ENCODE measurements at places on chromosomes 7 and 10.

DNA sequence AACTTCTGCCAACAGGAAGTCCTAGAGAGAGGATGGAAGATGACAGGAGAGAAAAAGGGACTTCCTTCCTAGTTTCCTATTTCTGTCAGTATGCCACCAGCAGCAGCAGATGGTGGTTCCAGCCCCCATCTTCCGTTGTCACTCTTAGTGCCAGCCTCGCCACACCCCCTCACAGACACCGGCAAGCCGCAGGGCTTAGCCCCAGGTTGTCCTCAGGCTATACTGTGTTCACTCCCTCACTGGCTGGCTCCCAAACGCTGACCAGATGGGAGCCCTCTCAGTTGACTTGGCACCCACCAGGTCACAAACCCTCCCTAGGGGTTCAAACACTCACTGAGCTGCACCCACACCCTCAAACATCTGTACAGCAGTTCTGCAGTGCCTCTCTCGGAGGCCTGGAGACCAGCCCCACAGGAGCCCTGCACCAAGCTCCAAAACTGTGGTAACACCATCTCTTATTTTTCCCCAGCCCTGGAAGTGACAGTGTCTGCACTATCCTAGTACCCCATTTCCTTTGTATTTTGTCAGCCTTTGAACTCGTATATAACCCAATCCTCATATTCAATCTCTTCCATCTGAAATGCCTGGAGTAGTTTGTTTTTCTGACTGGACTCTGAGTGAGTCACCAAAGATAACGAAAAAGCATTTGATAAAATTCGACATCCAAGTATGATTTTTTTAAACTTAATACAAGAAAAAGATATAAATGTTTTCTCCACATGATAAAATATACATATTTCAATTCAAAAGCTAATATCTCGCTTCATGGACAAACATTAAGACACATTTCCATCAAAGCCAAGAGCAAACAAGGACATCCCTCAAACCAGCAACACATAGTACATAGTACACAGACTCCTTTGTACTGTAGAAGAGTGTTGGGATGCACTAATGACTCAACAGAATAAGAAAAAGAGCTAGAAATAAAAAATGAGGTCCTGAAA, 34.5 kb downstream of the SMURF1 start:
- DNase-seq, result no peak

DNA sequence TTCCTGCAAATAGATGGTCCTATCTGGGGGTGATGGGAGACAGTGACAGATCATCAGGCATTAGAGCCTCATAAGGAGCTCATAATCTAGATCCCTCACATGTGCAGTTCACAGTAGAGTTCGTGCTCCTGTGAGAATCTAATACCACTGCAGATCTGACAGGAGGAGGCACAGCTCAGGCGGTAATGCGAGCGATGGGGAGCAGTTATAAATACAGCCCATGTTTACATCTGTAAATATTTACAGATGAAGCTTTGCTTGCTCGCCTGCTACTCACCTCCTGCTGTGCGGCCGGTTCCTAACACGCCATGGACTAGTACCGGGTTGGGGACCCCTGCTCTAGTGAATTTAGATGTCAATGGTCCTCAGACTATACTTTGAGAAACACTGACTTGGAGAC, 17.0 kb upstream of the CDCA7L start:
- DNase-seq, result no peak

DNA sequence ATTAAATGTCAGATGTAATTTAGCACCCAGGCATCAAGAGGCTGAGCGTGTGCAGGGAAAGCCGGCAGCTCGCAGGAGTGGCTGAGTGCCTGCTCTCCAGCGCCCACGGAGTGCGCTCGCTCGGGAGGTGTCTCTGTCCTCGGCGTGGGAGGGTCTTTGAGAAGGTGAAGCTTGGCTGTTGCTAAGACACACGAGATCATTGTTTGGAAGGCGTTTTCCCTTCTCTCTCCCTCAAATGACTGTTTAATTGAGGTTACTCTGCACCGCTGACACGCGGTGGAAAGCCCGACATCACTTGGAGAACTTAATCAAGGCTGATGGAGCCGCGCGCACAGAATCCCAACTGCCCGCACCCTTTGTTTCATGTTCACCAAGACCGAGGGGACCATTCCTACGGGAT, 414.6 kb downstream of the DNAJB6 start:
- no peak for DNase-seq

- no peak for DNase-seq
Measured at GRCh38 chr10:59674215-59674836, 35.3 kb downstream of the SLC16A9 start.

DNA sequence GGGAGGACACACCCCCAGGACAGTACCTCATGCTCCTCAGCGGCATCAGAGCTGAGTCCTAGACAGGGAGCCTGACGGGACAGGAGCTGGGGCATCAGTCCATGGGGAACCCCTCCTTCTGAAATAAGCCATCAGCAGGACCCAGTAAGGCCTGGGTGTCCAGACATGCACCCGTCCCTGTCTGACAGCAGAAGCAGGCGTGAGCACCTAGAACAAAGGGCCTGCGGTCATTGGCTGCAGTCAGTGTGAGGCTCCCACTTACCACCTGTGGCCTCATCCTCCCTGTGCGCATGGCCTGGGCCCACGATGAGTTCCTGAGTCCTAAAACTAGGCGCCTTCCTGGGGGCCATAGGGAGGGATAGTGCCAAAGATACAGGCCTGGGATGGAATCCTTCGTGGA, 484.7 kb downstream of the PTPRN2 start:
- no peak for DNase-seq

- no peak for DNase-seq
Measured at GRCh38 chr10:58943256-58943890, 233.1 kb upstream of the PHYHIPL start.

GRCh38 chr10:100829097-100829870, 83.5 kb upstream of the SLF2 start:
- DNase-seq, result no peak

DNA sequence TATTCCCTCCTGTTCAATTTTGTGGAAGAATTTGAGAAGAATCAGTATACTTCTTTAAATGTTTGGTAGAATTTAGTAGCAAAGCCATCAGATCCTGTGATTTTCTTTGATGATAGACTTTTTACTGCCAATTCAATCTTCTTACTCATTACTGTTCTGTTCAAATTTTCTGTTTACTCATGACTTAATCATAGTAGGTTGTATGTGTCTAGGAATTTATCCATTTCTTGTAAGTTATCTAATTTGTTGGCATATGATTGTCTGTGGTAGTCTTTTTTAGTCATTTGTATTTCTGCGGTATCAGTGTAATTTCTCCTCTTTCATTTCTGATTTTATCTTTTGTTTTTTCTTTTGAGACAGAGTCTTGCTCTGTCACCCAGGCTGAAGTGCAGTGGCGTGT, 87.4 kb downstream of the CCDC3 start:
- no peak for DNase-seq

- no peak for DNase-seq
Measured at GRCh38 chr10:36720895-36721294, 404.5 kb upstream of the ANKRD30A start.

DNA sequence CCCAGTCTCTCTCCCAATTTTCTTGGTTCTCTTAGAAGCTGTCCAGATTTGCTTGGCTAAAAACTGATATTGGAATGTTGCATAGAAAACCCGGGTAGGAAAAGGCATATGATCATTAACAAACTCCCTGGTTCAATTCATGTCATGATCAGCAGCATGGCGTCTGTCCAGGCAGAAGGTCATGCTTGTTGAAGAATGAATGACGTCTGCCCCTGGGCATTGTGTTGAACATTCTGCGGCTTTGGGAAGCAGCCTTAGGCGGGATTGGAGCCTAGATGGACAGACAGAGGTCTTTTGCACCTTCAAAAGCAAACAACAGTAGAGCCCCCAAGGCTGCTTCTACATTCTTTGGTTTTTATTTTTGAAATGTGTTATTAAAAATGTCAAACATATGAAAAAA, 7.7 kb upstream of the MINDY3 start:
- DNase-seq, result no peak

- no peak for DNase-seq
Measured at GRCh38 chr7:1864161-1864940, 194.3 kb downstream of the ELFN1 start.

DNA sequence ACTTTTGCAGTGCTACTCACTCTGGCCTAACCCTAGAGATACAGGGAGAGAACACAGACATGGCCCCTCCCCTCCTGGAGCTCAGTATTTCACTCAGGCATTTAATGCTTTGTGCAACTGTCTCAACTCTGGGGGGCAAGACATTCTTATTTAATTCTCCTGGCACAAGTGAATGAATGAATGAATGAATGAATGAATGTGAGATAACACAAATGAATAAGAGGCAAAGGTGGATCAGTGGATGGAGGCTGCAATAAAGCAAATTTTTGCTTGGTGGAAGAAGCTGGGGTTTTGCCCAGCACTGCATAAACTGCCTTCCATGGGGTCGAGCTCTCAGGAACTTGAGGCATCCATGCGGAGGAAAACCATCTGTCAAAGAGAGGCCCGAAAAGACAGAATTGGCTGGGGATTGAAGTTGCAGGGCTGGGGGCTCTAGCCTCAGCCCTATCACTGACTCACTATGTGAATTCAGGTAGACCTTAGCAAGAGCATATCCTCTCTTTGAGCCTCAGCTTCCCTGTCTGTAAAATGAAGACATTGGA, 441.4 kb upstream of the ZMIZ1 start:
- DNase-seq, result no peak

GRCh38 chr7:102042016-102042656, 224.7 kb downstream of the CUX1 start:
- no peak for DNase-seq

- no peak for DNase-seq
Measured at GRCh38 chr10:37495415-37495814, 362.0 kb downstream of the ZNF248 start.

DNA sequence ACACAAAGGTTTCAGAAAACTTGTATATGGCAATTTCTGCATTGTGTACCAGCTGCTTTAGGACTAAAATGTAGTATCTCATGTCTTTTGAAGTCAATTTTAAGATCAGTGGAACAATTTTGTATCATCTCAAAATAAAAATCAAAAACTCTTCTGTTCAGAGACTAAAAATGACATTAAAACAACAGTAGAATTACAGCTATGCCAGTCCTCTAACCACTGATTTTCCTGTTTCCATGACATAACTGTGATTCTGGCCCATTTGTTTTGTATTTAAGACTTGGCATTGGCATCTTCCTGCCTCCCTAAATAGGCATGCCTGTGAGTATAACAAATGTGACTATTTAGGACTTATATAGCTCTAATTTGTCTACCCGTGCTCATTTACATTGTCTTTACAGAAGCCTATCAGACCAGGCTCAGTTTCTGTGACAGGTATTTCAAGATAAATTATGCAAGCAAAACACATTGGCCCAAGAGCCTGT, 29.1 kb upstream of the VPS41 start:
- no peak for DNase-seq

DNA sequence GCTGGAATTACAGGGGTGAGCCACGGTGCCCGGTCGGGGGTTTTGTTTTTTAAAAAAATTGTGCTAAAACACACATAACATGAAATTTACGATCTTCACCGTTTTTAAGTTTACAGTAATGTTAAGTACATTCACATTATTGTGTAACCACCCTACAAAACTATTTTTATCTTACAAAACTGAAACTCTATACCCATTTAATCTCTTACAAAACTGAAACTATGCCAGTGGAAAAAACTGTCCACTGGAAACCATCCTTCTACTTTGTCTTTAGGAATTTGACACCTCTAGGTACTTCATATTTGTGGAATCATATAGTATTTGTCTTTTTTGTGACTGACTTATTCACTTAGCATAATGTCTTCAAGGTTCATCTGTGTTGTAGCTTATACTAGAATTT, 1.0 kb upstream of the PSMC2 start:
- DNase-seq, result no peak

GRCh38 chr7:83876593-83876992, 227.7 kb upstream of the SEMA3E start:
- DNase-seq, result no peak

DNA sequence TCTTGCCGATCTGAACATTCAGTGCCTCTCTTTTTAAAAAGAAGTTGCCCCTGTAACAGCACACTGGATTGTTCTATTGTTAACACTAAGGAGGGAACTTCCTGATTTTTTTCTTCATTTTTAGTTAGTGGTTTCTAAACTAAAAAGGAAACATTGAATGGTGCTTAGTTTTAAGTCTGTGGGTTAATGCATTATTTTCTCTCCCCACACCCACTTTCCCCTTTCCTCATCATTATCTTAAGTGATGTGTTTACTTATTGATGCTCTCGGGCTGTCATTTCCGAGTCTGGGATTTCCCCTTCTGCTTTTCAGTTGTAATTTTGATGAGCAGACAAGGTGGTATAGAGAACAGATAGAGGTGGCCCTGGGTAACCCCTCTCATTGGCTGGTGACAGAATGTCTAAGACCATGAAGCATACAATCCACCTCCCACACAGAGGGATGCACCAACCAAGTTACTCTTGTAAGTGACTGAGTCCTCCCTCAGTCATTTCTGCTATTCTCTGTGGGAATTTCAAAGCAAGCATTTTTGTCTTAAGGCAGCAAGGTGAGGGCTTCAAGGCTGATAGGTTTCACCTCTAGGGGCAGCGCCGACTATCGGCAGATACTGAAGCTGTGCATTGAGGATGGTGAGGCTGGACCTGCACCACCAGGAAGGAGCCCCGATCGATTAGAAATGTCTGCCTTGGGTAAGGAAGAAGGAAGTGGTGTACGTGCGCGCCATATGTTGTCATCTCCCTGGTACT, 49.5 kb downstream of the CHN2 start:
- no peak for DNase-seq

DNA sequence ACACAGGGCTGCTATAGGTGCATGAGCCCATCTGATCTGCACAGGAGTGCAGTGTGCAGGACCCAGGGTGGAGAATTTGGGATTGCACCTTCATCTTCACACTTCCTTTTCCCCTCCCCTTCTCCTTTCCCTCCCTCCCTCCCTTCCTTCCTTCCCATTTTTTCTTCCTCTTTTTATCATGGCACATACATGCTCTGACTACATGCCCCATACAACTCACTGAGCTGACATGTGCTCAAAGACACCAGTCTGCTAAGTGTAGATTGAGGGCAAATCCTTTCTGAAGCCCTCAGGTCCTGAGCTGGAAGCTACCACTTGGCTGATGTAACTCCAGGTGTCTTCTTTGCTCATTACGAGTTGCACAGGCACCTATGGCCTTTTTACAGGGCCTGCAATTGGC, 365.3 kb upstream of the ZNF32 start:
- no peak for DNase-seq

Data from Right ventricle myocardium inferior (tissue), 1 donor.